ENCODE measurements at places on chromosomes 7 and 10.

DNA sequence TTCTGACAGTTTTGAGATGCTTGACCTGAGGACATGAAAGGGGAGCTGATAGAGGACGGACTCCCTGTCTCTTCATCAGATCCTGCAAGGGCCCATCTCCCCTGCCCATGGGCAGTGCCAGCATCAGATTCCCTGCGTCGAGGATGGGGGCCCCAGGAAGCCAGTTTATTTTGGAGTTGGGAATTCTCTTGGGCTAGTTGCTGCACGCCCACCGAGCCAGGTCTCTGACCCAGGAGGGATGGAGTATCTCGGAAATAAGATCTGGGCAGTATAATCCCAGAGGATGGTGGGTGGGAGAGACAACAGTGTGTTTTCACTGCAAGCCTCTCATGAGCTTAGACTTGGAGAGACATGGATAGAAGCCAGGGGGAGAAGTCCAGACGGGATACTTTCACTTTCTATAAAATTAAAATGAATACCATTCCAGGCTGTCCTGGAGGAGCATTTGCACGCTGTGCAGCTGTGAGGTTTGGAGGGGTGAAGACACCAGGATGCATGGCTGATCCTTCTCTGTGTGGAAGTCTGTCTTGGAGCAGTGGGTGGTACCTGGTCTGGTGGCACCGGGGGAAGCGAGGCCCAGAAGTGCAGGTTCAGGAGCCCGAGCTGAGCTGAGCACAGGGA is 25.8 kb downstream of the DOCK1 start:
- no peak for DNase-seq

DNA sequence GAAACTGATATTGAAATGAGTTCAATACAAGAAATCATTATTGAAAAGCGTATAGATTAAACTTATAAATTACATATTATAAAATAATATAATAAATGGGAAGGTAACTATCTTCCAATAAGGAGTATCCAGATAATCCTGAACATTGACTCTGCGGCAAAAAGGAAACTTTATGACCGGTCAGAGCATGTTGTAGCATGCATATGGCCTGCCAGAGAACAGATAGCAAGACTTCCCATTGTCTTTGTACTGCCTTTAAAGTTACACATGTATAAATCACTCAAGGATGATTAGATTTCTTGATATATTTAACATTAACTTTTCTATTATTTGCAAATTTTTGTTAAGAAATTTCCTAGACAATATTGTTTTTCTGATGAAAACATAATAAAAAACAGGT is 56.2 kb upstream of the ETV1 start:
- DNase-seq, result no peak

DNA sequence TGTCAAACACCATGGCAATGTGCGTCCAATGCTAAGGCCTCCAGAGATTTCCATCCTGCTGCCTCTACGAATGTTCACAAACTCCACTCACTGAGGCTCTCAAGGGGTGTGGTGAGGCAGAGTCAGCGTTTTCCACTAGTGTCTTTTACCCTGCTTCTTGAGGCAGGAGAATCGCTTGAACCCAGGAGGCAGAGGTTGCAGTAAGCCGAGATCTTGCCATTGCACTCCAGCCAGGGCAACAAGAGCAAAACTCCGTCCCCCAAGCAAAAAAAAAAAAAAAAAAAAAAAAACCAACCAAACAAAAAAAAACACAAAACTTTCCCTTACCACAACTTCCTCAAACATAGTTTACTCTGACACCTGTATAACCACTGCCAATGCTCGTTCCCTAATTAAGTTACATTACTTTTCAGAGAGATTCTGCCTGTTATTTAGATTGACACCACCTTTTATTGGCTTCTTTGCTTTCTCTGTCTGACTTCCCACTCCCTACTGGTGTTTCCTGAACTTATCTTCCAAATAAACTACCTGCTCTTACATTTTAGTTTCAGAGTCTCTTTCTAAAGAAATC is 102.1 kb upstream of the ZNF746 start:
- no peak for DNase-seq

DNA sequence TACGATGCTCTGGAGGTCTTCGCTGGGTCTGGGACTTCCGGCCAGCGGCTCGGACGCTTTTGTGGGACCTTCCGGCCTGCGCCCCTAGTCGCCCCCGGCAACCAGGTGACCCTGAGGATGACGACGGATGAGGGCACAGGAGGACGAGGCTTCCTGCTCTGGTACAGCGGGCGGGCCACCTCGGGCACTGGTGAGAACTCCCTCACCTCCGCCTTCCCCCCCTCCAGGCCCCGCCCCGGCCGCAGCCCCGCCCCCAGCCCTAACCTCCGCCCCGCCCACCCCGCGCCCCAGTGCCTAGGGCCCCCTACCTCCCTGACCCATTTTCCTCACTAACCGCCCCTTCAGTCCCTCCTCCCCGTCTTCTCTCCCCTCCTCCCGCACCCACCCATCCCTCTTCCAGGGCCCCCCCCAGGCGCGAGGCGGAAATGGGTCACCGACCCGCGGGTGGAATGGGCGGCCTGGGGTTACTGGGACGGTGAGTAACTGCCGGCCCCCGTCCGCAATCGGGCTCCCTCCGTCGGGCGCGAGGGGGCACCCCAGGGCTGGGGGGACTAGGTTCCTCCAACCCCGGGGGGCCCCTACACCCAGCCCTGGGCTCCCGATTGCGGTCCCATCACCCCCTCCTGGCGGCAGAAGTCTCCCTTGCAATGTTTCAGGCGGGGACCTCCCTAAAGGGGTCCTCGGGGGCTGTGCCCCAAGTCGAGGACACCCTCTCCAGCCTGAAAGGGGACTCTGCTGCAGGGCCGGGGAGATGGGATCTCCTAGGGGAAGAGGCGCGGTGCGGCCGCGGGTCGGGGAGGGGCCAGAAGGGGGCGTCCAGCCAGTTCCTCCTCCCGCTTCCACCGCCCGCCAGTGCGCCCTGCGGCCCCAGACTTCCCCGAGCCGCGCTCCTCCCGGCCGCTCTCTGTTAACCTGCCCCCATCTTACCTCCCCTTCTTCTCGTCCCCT is 2.1 kb downstream of the PCOLCE start:
- DNase-seq, result peak; percentile 96

GRCh38 chr7:150515248-150516147 is 826 bp downstream of the GIMAP7 start:
- DNase-seq, result no peak

DNA sequence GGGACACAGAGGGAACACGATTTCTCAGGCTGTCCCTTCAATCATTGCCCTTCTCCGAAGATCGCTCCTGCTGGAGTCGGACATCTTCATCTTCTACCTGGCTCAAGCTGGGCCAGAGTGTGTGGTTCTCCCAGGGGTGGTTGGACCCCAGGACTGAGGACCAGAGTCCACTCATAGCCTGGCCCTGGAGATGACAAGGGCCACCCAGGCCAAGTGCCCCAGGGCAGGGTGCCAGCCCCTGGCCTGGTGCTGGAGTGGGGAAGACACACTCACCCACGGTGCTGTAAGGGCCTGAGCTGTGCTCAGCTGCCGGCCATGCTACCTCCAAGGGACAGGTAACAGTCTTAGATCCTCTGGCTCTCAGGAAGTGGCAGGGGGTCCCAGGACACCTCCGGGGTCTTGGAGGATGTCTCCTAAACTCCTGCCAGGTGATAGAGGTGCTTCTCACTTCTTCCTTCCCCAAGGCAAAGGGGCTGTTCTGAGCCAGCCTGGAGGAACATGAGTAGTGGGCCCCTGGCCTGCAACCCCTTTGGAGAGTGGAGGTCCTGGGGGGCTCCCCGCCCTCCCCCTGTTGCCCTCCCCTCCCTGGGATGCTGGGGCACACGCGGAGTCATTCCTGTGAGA is 23.3 kb downstream of the TBATA start:
- DNase-seq, result no peak

- DNase-seq, result no peak
Observed at GRCh38 chr10:114762811-114763210, 58.8 kb upstream of the FHIP2A start.

DNA sequence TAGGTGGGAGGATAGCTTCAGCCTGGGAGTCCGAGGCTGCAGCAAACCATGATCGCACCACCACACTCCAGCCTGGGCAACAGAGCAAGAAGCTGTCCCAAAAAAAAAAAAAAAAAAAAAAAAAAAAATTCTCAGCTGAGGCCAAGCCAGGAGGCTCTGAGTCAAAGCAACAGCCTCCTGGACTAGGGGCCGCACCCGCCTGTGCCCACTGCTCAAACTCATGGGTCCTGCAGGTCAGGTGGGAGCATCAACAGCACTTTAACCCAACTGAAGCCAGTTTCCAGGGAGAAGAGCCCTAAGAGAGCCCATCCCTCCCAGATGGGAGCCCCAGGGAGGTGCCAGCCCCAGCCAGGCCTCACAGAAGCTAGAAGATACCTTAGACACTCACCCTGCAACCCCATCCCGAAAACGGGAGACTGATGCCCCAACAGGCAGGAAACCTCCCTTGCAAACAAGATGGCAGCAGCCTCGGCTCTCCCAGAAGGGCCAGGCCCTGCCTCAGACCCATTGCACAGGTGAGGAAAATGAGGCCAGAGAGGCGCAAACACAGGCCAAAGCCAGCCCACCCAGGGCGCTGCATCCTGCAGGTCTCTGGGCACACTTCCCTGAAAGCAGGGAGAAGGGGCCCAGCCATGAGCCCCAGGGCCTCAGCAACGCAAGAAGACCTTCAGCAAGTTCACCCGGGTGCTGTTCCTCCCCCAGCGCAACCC is 11.0 kb downstream of the PDGFA start:
- DNase-seq, result no peak

GRCh38 chr10:129523031-129523722 is 56.1 kb downstream of the MGMT start:
- DNase-seq, result no peak

- DNase-seq, result no peak
Observed at GRCh38 chr7:50068850-50069551, 24.0 kb downstream of the ZPBP start.

DNA sequence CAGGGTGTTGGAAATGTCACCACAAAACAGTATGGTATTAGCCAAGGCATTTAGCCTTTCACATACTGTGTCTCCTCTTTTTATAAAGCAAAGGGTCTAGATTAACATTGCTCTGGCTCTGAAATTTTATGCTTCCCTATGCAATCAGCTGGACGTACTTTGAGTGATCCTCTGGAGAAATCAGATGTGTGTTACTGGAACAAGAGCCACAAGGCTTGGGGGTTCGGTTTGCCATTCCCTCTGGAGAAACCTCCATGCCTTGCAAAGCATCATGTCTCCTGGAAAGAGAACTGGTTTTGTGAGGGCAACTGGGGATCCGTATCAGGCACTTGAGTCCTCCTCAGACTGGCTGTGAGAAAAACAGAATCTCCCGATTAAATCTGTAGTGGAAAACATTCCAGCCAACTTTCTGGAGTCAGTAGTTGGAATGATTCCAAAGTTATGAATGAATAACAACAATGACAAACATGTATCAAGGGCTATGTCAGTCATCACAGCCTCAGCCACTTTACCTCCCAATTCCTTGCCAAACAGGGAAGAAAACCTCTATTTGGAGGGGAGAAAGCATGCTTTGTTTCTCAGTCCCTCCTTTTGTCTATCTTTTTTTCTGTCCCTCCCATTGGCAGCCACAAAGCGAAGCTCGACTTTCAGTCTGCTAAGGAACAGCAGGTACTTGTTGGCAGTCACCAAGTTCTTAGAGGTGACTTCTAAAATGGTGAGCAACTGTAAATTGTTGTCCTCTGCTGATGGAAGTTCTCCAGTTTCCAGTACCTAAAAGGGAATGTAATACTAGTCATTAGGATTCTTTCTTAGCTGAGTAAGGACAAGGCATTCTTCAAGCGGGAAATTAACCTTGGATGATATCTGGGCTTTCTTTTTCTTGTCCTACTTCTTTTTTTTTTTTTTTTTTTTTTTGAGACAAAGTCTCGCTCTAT is 864.8 kb upstream of the AUTS2 start:
- no peak for DNase-seq

DNA sequence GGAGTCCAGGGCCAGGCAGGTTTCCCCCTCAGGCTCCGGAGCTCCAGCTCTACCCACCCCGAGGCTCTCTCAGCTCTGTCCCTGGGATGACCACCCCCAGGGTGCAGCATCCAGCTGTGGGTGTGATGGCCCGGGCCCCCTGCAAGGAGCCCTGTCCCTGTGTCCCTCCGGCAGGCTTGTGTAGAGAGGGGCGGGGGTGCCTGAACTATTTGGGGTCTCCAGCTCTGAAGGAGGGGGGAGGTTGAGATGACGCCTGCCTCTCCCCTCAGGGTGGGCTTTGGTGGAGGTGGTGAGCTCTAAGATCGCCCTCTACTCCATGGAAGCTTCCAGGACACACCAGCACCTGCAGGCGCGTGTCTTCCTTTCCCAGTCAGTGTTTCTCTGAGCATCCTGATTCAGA is 39.4 kb downstream of the ADRA2A start:
- DNase-seq, result no peak

- DNase-seq, result no peak
Observed at GRCh38 chr7:149774237-149775175, 1.1 kb upstream of the ZNF467 start.

DNA sequence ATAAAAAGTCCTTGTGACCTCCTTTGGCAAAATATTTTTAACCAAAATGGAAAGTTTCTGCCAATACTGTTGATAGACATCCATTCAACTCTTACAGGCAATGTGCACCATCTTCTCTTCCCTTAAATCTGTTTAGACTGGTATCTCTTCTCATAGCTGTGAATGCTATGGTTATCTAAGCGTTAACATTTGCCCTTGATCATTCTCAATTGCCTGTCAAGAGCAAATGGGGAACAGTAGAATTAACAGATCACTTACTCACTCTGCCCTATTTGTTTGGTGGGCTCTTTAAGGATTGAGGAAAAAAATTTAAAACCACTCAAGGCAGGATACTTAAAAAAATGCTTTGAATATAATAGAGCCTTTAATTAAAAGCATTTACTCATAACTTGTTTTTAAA is 808.4 kb downstream of the NXPH1 start:
- no peak for DNase-seq

DNA sequence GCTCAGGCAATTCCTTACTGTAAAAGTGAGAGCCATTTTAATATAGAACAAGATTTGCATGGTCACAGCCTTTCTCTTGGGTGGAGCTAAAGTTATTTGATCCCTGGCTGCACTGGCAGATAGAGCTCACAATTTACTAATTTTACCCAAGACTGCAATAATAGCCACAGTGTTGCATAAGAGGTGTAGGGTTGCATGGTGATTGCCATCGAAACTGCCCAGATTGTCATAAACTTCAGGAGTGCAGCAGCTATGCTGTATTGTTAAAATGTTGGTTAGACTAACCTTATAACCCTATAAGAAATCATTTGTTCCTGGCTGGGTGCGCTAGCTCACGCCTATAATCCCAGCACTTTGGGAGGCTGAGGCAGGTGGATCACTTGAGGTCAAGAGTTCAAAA is 50.0 kb downstream of the VCL start:
- DNase-seq, result no peak

DNA sequence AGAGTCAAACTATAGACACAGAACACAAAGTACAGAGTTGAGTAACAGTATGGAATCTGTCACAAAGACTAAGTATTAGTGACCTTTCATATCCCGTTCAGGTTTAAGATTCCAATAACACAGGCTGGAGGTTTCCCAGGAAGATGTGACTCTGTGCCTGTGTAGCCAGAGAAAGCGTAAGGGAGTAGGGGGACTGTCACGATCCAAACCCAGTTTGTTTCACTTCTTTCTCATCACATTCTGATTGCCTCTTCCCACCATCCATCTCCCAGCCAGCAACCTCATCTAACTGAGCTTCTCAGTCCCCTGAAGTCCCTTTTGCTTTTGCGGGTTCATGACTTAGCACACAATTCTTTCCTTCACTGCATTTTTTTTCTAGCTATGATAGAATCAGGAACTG is 76.4 kb upstream of the NPVF start:
- no peak for DNase-seq

Data from GM12892 (cell line).